ENCODE measurements at places on chromosomes 5 and 9. TPM values are rescaled to one million over a fixed set of nuclear protein-coding genes. Genes with fewer than 3 reads are reported as not detected.

DNA sequence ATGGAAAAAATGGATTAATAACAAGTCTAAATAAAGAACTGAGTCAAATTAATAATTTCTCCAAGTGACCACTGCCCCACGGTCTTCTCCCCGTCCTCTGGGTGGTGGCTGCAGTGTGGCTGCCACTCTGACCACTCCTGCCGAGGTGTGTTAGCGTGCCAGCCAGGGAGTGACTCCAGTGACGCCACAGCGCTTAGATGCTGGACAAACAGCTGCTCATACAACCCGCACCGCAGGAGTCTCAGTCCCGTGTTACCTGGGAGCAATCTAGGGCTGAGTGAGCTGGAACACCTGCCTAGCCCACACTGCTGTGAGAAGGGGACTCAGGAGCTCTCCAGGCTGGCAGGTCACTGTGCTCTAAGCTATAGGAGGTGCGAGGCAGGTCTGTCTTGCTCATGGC, 10.2 kb downstream of the MAPK9 start:
- no peak for DNase-seq

- DNase-seq: no peak
Measured at GRCh38 chr9:134486143-134486591, 155.4 kb upstream of the COL5A1 start.

GRCh38 chr5:154228696-154229095, 38.2 kb downstream of the GALNT10 start:
- DNase-seq: no peak

- no peak for DNase-seq
Measured at GRCh38 chr9:5650356-5651105, 21.6 kb downstream of the RIC1 start.

- DNase-seq: no peak
Measured at GRCh38 chr9:137076636-137077009, 694 bp upstream of the UAP1L1 start.

The KIAA1958 gene
- total RNA-seq: 4.7 TPM

- peak; percentile 74 for DNase-seq
Measured at GRCh38 chr9:113602126-113603047, 138.9 kb downstream of the RGS3 start.

The PNPLA7 gene
- total RNA-seq: 0.90 TPM

DNA sequence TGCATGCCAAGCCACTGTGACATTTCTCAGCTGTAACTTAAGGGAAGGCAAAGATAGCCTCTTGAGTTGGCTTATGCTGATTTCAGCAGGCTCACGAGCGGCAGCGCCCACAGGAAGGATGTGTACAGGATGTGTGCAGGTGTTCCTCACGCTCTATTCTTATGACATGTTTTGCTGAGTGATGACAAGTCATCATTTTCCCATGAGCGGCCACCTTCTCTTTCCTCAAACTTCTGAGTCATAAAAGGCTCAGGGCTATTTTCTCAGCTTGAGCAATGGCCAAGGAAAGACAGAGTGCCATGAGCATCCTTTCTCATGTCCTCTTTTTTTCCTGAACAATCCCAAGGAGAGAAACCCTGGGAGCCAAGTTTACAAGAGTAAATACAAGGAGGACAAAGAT, 365.9 kb downstream of the PLK2 start:
- DNase-seq: peak; percentile 38

- no peak for DNase-seq
Measured at GRCh38 chr9:110648696-110649095, 19.9 kb upstream of the MUSK start.

DNA sequence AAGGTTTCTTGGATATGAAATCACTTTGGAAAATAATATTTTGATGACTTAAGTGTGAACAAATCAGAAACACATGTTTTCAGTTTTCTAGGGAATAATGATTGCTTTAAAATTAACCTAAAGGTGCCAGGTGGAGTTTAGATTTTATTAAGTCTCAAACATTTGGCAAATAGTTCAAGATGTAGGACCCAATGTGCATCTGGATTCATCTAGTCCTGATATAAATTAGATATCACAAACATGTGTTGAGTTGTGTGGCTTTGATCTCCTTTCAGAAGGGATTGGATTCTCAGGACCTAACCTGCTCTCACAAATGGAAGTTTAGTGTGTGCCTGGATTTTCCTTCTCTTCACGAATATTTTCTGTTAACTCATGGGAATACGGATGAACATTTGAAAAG, 291.4 kb upstream of the ISL1 start:
- DNase-seq: no peak

- DNase-seq: no peak
Measured at GRCh38 chr5:10363519-10364185, 10.2 kb downstream of the MARCHF6 start.

The ANKRD34B gene
- total RNA-seq: not detected

- no peak for DNase-seq
Measured at GRCh38 chr5:100186181-100186580, 349.0 kb upstream of the FAM174A start.

The ZFR gene
- 87.4 TPM for total RNA-seq

- no peak for DNase-seq
Measured at GRCh38 chr9:68545033-68545705, 4.5 kb upstream of the TMEM252 start.

The GHR gene
- 1.7 TPM for total RNA-seq

Measured in HFFc6 (cell line).